ENCODE measurements at places on chromosomes 1 and 21. TPM values are rescaled to one million over a fixed set of nuclear protein-coding genes. Genes with fewer than 3 reads are reported as not detected.

Gene ZNF648
- total RNA-seq = not detected

Gene COA6
- total RNA-seq = 34.8 TPM

Gene PPFIA4
- total RNA-seq = 33.2 TPM

Gene RSBN1
- total RNA-seq = 8.1 TPM

Gene CDCA8
- total RNA-seq = 47.6 TPM

Gene INAVA
- total RNA-seq = 1.5 TPM

- peak; percentile 78 for DNase-seq
Observed at GRCh38 chr1:97034651-97035050, 313.1 kb downstream of the PTBP2 start.

GRCh38 chr1:218317061-218317460 lies 28.1 kb upstream of the TGFB2 start:
- no peak for DNase-seq

- DNase-seq = no peak
Observed at GRCh38 chr1:198030682-198031081, 113.5 kb downstream of the LHX9 start.

DNA sequence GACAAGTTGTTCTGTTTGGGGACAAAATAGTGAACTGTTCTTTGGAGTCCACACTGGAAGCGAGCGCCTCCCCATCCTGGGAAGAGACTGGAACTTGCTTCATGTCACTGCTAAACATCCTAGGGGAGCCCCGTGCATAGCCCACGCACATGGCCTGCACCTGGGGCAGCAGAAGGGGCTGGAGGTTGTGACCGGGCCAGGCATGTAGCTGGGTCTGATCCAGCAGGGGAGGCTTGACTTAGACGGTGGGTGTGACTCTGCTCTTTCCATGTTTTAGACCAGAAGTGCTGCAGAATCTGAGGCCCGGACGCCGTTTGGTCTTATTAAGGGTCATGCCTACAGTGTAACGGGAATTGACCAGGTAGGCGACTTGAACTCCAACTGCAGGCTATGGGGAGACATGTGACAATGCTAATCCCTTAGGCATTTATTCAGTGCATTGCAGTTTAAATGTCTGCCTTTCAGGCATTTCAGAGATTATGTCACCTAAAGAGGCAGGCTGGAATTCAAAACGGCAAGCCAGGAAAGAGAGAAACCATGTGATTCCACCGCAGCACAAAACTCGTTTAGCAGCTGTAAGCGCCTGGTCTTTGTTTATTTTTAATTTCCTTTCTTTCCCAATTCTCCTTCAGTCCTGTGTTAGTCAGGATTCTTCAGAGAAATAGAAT lies 21.8 kb downstream of the CAPN9 start:
- DNase-seq = peak; percentile 28

DNA sequence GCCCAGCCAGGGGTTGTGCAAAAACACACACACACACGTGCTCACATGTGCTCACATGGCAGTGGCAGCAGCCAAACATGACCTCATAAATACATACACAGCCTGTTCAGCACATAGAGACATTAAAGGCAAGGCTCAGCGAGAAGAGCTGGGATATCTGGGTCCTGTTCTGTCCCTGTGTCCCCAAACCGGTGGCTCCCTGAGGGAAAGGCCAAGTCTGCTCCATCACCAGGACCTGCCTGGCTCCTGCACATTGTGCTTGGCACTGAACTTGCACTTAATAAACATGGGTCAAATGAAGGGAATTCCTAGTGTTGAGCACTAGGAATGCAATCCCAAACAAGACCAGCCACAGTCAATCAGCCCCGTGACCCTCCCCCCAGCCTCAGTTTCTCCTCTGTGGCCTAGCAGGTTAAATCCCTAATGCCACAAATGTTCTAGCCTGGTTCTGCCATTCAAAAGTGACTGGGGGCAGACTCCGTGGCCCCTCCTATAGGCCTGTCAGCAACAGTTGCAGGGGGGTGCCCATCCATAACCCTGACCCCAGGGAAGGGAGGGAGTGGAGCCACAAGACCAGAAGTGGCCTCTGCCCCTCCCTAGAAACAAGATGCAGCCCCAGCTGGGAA lies 160.9 kb upstream of the VAMP3 start:
- DNase-seq = no peak

Measured in LHCN-M2 (cell line).